Esophagus squamous epithelium (tissue), 5 donors: ENCODE measurements at places on chromosomes 3 and 15.

- DNase-seq = no peak
Observed at GRCh38 chr3:46546896-46547440, 19.1 kb downstream of the LRRC2 start.

DNA sequence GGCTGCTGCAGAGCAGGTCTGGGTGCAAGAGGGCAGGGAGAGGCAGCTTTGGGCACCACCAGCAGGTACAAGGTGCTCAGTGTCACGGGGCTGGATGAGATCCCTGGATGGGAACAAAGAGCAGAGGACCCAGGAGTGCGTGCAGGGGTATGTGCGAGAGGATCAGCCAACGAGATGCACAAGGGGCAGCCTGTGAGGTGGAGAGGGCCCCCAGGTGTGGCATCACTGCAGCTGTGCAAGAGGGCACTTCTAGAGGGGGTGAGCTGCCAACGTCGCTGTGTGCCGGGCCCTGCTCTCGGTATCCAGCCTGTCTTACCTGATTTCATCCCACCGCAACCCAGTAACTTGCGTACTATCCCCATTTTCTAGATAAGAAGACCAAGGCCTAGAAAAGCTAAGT lies 67.3 kb upstream of the SNRPA1 start:
- no peak for DNase-seq

GRCh38 chr3:15405448-15406050 lies 21.8 kb downstream of the METTL6 start:
- no peak for DNase-seq

- DNase-seq = no peak
Observed at GRCh38 chr15:89136818-89137772, 48.8 kb downstream of the ABHD2 start.

- DNase-seq = no peak
Observed at GRCh38 chr15:101497484-101498034, 8.1 kb upstream of the PCSK6 start.

- DNase-seq = no peak
Observed at GRCh38 chr3:153099131-153099530, 62.9 kb upstream of the RAP2B start.

GRCh38 chr3:178518660-178519396 lies 17.4 kb upstream of the KCNMB2 start:
- DNase-seq = no peak

- DNase-seq = no peak
Observed at GRCh38 chr3:94117729-94118128, 54.9 kb downstream of the NSUN3 start.

DNA sequence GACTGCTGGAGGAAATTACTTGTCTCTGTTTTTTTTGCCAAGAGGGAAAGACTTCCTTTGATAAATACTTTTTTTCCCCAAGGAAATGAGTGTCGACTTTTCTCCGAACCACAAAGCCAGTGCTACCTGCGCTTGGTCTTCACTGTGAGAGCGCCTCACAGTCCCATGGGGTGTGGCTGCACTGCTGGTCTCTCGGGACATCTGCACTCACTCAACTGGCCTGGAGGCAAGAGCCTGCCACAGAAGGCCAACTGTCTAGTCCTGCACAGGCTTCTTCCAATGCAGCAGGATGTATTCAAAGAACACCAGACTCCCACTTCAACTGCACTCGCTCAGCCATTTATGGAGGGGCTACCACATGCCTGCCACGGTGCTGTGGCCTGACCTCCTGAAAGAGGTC lies 40.6 kb upstream of the CGNL1 start:
- DNase-seq = no peak
